ENCODE measurements at places on chromosomes 16 and 17.

- peak; percentile 14 for DNase-seq
Observed at GRCh38 chr16:4692460-4693295, 684 bp upstream of the NUDT16L1 start.

GRCh38 chr17:5866978-5867377, 203.2 kb upstream of the WSCD1 start:
- DNase-seq = no peak

GRCh38 chr16:15587152-15587825, 55.7 kb downstream of the MARF1 start:
- no peak for DNase-seq

DNA sequence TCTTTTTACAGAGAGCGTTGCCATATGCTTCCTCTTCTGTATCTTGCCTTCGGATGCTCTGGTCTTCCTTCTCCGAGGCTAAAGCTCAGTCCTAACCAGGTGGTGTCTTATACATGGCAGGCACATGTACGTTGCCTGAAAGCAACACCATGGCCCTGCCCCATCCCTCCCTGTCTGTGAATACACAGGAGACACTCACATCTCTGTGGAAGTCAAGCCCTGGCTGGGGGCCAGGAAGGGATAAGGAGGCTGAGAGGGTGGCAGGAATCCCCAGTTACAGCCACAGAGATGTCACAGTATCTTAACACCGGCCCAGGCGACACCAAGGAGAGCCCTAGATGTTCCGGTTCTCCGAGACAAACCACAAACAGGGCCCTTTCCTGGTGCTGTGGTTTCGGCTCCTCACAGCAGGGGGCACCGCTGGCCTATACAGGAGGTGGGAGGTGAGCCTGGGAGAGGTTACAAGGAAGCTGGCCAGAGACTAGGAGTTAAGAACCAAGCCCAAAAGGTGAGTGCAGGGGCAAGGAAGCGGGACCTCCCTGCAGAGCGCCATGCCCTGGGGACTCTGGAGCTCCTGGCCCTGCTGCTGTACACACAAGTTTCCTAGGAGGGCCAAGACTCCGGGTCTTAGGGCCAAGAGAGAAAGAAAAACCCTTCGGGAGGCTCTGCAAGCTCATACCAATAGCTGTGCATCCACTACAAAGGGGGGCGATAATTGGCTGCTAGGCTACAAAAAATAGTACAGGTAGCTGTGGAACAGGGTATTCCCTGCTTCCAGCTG, 41.7 kb downstream of the SRL start:
- DNase-seq = peak; percentile 21

GRCh38 chr17:77475016-77475976, 334.5 kb downstream of the SEC14L1 start:
- peak; percentile 79 for DNase-seq

DNA sequence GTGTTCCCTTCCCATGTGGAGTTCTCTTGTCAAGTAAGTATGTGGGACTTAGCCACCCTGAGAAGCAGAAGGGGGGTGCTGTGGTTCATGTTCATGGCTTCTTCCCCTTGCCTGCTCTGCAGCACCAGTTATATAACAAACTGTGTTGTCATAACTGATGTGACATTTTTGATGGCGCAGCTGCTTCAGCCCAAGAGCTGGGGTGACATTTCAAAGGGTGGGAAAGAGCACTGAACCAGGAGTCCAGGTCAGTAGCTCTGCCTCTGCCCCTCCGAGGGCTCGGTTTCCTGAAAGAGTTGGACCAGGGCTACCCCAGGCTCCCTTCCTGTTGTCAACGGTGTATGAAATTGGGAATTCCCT, 7.4 kb downstream of the GNAO1 start:
- peak; percentile 5 for DNase-seq

DNA sequence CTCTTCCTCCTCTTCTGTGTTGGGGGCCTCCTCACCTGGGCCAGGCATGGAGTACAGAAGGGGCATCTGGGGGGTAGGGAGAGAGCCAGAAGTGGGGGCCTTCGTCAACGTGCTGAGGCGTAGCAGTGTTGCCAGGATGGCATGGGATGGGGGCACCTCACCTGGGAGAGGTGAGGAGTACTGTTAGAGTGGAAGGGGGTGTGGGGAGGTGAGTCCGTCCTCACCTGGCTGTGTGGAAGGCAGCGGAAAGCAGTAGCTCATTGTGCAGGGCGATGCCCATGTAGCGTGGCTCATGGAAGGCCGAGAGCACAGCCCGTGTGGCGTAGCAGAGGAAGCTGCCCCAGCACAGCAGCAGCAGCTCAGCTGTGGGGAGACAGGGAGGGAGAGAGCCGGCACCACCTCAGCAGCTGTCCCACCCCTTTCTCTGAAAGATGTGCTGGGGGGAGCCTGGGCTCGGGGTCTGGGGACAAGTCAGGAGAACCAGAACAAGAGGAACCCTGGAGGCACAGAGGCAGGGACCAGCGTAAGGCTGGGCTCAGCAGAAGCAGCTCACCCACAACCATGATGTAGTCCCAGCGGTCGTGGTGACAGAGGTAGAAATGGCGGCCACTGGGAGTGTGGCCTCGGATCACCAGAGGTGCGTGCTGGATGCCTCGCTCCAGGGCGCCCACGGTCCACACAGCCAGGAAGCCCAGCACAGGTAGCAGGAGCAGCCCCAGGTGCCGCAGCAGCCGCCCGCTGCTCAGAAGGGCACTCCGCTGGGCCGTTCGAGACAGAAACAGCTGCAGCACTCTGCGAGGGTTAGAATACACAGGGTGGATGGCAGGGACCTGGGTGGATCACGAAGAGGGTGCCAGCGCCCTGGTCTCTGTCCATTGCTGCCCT, 9.0 kb downstream of the GPR179 start:
- DNase-seq = no peak

- DNase-seq = no peak
Observed at GRCh38 chr16:50940275-50940854, 198.5 kb downstream of the CYLD start.

- DNase-seq = no peak
Observed at GRCh38 chr17:37664214-37664613, 21.0 kb upstream of the DDX52 start.

GRCh38 chr17:20087538-20088250, 78.5 kb downstream of the SPECC1 start:
- no peak for DNase-seq

GRCh38 chr16:79943736-79944135, 343.2 kb upstream of the MAF start:
- no peak for DNase-seq

GRCh38 chr16:81697616-81698309, 81.3 kb upstream of the PLCG2 start:
- no peak for DNase-seq

DNA sequence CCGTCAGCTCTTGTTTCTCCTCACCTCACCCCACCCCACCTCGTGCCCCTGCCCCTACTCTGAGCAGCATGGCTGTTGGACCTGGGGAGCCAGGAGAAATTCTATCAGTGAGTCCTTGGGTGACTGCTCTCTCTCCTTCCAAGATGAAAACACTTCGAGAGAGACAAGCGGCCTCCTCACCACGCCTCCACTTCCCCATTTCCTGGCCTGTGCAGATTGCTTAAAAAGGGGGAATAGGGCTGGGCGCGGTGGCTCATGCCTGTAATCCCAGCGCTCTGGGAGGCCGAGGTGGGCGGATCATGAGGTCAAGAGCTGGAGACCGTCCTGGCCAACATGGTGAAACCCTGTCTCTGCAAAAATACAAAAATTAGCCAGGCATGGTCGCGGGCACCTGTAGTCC, 9.5 kb downstream of the DLX4 start:
- DNase-seq = no peak

- no peak for DNase-seq
Observed at GRCh38 chr17:51703361-51704341, 443.3 kb downstream of the UTP18 start.

- DNase-seq = no peak
Observed at GRCh38 chr16:89197033-89197632, 3.2 kb downstream of the SLC22A31 start.

DNA sequence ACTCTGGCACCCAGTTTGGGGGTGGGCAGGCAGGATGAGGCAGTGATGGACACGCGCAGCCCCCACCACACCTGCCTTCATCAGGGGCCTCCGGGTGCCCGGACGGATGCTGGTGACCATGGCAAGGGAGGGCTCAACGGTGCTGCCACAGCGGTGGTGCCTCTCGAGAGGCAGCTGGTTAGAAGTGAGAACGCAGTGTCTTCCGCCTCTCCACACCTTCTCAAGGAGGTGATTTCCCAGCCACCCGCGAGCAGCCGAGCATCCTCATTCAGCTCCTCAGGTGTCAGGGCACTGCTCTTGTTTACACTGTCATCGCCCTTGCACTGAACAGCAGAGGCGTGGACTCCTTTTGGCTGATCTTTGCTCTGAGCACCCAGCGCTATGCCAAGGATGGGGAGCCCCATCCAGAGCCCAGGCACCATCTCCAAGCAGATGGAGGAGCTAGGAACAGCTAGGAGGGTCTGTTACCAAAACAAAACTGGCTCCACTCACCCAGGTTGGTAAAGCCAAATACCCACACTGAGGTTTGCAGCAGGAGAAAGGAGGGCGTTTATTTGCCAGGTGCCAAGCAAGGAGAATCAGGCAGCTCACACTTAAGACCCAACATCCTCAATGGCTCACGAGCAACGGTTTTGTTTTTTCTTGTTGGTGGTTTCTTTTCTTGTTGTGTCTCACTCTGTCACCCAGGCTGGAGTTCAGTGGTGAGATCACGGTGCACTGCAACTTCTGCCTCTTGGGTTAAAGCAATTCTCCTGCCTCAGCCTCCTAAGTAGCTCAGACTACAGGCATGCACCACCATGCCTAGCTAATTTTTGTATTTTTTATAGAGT, 174.3 kb upstream of the TNRC6C start:
- peak; percentile 72 for DNase-seq

DNA sequence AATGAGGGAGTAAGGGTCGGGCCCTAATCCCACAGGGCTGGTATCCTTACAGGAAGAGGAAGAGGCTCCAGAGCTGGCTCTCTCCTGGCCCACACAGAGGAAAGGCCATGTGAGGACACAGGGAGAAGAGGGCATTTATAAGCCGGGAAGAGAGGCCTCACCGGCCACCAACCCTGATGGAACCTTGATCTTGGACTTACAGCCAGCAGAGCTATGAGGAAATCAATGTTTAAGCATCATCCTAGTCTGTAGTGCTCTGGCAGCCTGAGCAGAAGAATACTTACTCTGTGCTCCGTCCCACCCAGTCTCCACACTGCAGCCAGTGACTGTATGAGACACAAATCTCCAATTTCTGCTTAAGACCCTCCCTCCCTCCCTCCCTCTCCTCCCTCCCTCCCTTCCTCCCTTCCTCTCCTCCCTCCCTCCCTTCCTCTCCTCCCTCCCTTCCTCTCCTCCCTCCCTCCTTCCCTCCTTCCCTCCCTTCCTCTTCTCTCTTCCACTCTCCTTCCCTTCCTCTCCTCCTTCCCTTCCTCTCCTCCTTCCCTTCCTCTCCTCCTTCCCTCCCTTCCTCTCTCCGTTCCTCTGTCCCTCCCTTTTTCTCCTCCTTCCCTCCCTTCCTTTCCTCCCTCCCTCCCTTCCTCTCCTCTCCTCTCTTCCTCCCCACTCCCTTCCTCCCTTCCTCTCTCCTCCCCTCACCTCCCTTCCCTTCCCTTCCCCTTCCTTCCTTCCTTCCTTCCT, 8.9 kb upstream of the TMEM220 start:
- no peak for DNase-seq

DNA sequence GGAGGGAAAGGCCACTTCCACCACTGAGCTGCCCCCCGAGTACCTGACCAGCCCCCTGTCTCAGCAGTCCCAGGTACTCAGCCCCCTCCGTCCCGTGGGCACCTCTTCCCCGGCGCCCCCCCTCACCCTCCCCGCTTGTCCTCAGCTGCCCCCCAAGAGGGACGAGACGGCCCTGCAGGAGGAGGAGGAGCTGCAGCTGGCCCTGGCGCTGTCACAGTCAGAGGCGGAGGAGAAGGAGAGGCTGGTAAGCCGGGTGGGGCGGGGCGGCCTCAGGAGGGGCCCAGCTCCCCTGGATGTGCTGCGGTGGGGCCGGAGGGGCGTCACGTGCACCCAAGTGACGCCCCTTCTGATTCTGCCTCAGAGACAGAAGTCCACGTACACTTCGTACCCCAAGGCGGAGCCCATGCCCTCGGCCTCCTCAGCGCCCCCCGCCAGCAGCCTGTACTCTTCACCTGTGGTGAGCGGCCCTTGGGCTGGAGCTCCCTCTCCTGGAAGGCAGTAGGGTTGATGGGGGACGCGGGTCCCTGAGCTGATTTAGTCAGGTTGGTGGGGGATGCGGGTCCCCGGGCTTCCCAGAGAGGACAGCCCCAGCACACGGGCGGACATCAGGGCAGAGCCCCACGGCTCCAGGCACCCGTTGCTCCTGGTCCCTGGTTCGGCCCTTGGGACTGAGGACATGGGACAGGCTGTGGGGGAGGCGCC, 9.5 kb upstream of the MRPL12 start:
- no peak for DNase-seq

DNA sequence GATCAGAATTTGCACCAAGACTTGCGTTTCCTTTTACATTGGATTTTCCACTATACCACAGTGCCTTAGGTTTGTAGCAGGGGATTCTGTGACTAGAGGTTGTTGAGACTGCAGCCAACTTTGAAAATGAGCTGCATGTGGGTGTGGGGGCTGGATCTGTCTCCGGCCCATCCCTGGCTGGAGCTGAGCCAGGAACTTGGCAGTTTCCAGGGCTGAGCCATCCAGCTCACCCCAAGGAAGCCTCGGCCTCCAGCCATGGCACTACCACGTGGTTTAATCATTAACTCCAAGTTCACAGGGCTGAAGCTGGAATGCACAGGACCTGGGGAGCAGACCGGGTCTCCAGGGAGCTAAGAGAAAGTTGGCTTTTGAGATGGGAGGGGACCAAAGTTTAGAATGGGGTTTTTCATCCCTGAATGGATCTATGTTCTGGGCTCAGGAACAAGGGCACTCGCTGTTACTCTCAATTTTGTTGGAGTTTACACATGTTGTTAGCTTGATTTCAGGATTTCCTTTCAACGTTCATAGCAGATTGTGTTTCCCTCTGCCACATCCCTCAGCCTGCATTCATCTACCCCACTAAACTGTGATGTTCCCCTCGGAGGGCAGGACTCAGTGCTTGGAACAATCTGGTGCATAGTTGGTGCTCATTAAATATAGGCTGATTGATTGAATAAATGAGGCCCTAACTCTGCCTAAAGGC, 42.3 kb upstream of the HNF1B start:
- no peak for DNase-seq

DNA sequence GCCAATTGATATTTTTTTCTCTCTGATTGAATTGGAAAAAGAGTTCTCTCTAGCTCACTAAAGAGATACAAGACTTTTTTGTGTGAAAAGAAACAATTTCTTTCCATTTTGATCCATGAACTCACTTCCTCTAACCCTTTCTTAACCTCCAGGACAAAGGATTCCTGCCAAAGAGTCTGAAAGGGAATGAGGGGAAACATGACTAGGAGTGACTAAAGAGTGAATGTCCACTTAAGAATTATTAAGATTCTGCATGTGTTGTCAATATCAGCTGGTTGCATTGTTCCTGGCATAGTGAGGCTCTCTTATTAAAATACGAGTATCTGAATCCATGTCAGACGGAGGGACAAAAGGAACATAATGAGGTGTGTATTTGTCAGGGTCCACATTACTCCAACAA, 344.7 kb downstream of the GRIN2A start:
- DNase-seq = no peak
